ENCODE measurements at places on chromosomes 7 and 10. TPM values are rescaled to one million over a fixed set of nuclear protein-coding genes. Genes with fewer than 3 reads are reported as not detected.

- no peak for DNase-seq
Observed at GRCh38 chr10:97939446-97939990, 89.9 kb downstream of the GOLGA7B start.

WNT8B gene
- not detected for total RNA-seq

MINDY4 gene
- total RNA-seq = 6.1 TPM

DNA sequence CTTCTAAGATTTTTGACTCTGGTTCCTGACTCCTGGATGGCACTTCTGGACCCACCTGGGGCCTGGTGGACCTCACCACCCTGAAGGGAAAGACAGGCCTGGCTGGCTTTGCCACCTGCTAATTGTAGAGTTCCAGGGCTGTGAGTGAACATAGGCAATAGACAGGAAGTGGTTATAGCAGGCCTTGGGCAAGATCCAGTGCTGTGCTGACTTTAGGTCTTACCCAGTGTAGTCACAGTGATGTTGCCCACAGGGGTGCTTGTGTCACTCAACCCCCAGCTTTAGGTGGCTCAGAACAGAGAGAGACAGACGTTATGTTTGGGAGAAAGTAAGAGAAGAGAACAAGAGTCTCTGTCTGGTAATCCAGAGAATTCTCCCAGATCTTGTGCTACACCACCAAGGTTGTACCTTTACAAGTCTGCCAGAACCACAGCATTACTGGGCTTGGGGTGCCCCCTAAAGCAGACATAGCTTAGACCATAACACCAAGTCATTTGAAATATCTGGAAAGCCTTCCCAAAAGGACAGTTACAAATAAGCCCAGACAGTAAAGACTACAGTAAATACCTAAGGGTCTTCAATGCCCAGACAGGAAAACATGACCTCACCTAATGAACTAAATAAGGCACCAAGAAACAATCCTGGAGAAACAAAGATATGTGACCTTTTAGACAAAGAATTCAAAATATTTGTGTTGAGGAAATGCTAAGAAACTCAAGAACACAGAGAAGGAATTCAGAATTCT, 303.4 kb downstream of the PCLO start:
- no peak for DNase-seq

GRCh38 chr7:70849580-70850235, 282.2 kb upstream of the GALNT17 start:
- no peak for DNase-seq

DNA sequence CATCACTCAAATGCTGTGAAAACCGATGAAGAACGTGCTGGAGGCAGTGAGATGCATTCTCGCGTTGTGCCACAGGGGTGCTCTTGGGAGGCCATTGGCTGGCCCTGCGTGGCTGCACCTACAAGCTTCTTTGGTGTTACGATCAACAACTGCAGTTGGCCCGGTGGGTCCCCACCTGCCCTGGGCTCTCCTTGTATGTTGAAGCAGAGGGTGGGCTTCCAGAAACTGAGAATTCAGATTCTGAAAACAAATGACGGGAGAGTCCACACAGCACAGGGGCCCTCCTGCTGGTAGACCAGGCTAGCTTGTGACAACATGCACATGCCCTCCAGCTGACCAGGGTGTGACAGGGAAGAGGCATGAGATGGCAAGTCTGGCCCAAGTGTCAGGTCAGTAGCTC, 23.7 kb upstream of the DDC start:
- DNase-seq = no peak

Measured in HCT116 (cell line).